ENCODE measurements at places on chromosomes 7 and 10.

GRCh38 chr10:5546891-5547680, 22.3 kb downstream of the CALML3 start:
- no peak for DNase-seq

DNA sequence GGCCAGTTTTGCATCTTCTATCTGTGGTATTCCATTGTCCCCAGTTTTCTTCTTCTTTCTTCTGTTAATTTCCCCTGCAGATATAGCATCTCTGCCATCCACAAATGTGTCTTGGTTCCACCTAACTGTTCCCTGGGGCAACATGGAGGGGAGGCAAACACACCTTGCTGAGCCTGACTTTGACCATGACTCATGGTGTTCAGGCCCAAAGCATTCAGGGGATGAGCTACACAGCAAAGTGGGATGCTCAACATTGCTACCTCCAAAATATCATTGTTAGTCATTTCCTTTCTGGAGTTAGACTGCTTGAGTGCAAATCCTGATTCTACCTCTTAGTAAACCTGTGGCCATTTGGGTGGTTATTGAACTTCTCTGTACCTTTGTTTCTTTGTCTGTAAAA, 542.7 kb downstream of the LRMDA start:
- no peak for DNase-seq

- no peak for DNase-seq
Observed at GRCh38 chr10:78828647-78829539, 239.9 kb upstream of the ZMIZ1 start.

DNA sequence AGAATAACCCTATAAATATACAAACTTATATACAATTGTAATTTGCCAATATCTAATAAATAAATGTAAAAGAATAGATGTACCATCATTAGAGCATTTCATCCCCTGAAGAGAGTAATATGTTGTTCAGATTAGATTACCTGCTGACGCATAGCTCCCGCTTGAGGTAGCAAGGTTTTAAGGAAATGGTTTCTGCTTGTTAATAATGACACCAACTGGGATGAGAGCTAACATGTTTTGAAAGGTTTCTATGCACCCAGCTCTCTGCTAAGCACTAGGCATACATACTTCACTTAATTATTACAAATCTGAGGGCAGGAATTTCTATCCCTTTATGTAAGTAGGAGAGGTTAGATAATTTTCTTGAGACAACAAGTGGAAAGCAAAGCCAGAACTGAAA, 1003.3 kb upstream of the SORCS1 start:
- no peak for DNase-seq

DNA sequence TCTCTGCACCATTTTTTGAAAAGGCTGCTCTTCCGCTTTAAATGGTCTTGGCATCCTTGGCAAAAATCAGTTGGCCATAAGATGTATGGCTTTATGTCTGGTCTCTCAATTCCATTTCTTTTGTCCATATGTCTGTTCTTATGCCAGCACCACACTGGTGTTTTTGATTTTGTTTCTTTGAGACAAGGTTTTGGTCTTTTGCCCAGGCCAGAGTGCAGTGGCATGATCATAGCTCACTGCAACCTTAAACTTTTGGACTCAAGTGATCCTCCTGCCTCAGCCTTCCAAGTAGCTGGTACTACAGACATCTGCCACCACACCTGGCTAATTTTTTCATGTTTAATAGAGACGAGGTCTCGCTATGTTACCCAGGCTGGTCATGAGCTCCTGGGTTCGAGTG, 48.5 kb downstream of the ANLN start:
- DNase-seq: no peak

DNA sequence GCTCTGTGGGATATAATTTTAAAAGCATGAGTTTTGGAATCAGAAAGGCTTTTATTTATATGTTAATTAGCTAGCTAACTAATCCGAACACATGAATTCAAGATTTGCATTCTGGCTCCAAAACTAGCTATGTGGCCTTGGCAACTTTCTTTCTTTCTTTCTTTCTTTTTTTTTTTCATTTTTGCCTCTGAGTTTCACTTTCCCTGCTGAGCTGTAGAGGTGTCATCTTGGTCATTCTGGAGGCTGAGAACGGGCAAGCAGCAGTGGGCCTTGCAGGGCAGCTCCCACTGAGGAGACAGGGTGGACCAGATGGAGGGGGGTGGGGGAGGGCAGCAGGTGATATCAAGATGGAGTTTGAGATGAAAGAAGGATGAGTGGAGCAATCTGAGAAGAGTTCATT, 24.8 kb upstream of the SFMBT2 start:
- no peak for DNase-seq

DNA sequence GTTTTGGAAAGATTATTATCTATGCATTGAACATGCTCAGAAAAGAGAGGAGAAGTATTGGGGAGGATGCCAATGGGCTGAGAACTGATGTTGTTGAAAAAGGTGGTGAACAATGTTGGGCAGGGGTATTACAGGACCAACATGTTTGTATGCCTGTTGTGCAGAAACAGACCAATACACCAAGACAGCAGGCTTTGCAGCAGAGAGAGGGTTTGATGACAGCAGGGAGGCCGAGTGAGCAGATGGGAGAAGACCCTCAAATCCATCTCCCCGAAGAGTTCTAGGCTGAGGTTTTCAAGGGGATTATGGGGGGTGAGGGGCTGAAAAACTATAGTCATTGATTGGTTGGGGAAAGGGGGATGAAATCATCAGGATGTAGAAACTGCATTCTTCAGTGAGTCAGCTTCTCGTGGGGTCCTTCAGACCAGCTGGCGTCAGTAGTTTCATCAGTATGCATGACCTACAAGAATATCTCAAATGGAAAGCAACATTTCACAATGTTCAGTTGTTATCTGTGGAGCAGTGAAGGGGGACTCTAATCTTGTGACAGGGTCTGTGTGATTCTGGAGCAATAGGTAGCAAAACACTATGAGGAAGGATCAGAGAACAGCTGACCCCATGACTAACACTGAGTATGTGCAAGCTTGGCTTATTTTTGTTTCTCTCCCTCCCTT, 167.8 kb downstream of the BAMBI start:
- no peak for DNase-seq

GRCh38 chr10:78685466-78686103, 383.2 kb upstream of the ZMIZ1 start:
- no peak for DNase-seq

- DNase-seq: no peak
Observed at GRCh38 chr10:14385596-14386593, 55.2 kb upstream of the FRMD4A start.

- DNase-seq: peak; percentile 29
Observed at GRCh38 chr10:21315645-21316220, 209.7 kb downstream of the SKIDA1 start.

- no peak for DNase-seq
Observed at GRCh38 chr7:155011086-155011485, 8.2 kb upstream of the PAXIP1 start.

GRCh38 chr7:38374507-38374906, 101.1 kb upstream of the TARP start:
- peak; percentile 66 for DNase-seq

GRCh38 chr10:52488606-52489485, 174.8 kb downstream of the DKK1 start:
- DNase-seq: no peak

GRCh38 chr10:113922787-113923570, 68.5 kb downstream of the NHLRC2 start:
- no peak for DNase-seq

- DNase-seq: no peak
Observed at GRCh38 chr7:44987457-44987856, 8.6 kb upstream of the MYO1G start.

GRCh38 chr10:110762849-110763211, 108.9 kb upstream of the PDCD4 start:
- no peak for DNase-seq

DNA sequence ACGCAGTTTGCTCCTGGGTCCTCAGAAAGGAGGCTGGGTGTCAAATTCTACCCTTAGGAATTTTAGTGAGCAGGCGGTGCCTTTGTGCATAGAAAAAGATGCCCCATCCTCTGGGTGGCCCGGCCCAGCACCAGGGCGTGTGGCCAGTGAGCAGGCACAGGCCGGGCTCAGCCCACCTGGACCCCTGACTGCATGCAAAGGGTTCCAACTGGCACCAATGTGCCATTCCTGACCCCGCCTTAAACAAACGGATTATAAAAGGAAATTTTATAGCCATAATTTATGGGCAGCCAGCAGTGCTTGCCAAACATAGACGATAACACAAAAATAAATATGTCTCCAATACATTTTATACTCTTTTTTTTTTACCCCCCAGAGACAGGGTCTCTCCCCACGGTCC, 40.1 kb upstream of the GNA12 start:
- no peak for DNase-seq

DNA sequence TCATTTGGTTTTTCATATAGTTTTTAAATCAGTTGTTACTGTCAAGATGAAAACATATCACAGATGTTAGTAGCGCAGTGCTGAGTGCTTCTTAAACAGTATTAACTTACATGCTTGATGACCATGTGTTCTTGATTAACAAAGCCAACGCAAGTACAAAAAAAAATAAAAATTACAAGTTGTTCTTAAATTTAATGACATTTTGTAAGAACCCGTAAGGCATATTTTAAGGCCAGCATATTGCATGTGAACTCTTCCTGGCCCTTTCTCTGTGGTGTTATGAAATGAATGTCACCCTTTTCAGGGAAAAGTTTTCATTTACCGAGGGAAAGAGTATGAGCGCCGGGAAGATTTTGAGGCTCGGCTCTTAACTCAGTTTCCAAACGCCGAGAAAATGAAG, 140.4 kb upstream of the NPS start:
- DNase-seq: no peak

DNA sequence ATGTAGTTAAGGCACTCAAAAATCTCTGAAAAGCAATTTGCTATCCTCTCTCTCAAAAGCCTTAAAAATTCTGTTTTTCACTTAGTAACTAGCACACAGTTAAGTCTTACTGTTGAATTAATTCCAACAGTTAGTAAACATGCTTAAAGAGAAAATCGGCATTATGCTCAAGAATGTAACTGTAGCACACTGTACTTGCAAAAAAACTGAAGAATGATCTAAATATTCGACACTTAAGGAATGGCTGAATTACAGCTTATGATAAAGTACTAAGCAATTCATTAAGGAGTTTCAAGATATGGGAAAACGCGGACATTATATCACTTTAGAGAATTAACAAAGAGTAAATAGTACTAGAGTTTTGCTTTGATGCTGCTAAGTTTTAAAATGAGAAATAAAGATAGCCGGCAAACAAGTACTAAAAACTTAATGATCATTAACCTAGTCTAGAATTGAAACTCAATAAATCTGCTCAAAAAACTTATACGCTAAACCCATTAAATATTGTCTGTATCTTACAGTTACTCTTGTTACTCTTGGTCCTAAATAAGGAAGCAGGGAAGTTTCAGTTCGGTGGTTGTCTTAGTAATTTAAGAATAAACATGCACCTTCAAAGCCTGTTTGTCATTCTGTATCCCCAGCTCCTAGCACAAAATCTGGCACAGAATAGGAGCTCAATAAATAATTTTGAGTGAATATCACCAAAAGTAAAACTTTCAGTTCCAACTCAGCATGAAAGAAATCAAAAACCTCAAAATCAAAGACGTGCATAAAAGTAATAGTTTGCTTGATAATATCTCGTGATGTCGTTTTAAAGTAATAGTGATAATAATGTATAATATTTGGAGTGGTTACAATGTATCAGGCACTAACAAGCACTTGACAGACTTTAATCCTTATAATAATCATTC, 1.2 kb downstream of the TRDMT1 start:
- no peak for DNase-seq

GRCh38 chr7:102181517-102181916, 105.2 kb upstream of the SH2B2 start:
- no peak for DNase-seq

GRCh38 chr7:123275036-123275753, 75.4 kb upstream of the SLC13A1 start:
- no peak for DNase-seq

DNA sequence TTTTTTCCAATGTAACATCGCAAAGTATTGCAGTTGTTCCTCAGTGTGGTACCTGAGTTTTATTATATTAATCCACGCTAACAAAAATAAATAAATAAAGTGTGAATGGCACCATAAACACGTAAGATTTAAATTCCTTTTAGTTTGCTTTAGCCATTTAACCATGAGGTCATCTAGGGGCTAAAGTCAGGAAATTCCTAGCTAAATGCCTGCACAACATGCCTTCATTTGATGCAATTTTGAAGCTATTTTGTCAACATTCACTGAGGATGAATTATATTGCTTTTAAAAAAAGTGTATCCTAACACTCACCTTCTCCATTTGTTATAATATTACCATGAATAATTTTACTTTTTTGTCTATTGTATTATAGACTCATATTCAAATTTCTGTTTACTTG, 714.4 kb downstream of the GATA3 start:
- DNase-seq: no peak

- no peak for DNase-seq
Observed at GRCh38 chr7:90853205-90853604, 257.1 kb downstream of the CDK14 start.

DNA sequence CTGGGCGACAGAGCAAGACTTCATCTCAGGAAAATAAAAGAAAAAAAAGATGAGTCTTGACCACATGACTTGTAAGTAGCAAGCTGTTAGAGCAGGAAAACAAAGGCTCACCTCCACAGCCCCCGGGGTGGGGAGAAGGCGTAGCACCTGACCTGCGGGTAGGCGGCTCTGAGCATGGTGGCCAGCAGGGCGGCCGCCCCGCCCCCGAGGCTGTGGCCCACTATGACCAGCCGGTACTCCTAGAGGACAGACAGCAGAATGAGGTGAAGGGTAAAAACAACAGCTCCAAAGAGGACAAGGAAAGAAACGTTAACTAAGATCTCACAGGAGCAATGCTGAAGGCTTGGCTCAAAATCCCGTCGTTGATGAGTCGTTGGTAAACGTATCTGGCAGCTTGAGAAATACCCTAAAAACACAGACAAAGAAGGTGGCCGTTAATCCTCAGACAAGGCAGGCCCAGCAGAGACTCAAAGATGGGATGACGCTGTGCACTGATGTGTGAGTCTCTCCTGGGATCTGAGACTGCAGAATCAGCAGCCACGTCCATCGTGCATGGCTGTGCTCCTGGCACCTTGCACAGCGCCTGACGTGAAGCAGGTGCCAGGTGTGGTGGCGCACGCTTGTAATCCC, 31.1 kb downstream of the DAGLB start:
- no peak for DNase-seq

- no peak for DNase-seq
Observed at GRCh38 chr7:22477876-22478450, 22.0 kb downstream of the STEAP1B start.

DNA sequence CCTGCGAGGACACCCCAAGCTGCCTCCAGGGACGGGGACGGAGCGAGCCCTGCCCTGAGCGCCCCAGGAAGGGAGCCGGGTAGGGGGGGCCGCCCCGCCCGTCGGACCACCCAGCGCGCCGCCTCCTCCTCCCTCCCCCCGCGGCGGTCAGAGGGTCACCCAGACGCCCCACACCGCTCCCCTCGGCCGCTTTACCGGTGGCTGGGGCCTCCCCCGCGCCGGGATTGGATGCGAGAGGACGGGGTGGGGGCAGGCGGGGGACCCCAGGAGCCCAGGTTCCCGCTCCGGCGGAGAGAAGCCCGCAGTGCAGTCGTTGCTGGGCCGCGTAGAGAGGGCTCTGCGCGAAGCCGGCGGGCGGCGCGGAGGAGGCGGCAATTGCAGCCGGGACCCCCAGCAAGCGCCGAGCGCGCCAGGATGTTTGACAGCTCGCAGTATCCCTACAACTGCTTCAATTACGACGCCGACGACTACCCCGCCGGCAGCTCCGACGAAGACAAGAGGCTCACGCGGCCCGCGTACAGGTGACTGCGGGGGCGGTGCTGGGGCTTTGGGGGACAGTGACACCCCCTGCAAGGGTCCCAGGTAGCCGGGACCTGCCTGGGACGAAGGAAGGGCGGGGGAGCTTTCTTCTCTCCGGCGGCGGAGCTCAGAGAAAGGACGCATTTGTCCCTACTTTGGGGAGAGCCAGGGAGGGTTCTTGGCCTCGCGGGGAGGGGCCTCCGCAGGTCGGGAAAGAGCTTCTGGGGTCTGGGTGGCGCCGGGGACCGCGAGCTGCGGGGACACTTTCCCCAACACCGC, at the start of gene FOXL3:
FOXL3 (plus strand) TSS at position 415 of the 798 bp plus-strand sequence; CDS start at position 415, 0 bp downstream.
- no peak for DNase-seq
